ENCODE measurements at places on chromosomes 7 and 10.

DNA sequence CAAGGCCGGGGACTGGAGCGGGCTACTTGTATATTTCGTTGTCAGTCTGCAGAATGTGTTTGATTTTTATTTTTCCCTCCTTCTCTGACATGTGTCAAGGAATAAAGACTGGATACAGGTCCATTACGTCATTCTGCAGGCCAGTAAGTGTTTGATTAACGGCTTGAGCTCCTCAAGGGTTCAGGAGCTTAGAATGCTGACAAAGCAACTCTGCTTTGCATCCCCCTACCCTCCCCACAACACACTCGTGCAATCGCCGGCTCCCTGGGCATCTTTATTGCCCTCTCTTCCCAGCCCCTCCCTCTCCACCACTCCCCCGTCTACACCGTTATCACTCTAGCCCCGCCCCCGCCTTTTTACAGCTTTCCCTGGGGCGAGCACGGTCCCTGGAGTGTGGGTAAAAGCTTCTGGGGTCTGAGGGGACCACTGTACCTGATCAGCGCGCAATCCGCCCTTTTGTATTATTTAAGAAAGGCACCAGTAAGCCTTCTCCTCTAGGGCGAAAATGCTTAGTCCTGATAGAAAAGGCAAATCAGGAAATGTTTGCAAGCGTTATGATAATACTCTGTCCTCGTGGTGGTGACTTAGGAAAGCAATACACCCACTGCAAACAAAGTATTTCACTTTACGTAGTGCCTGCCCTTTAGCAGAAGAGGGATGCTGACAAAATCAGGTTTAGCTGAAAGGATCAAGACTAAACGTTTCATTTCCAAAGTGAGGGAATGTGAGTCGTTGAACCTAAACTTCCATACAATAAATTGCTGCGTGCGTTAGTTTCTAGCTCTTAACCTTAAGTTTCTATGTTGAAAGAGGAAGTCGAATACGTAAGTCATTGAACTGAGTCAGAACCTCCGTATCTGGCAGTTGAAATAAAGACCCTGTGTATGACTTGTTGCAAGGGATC, 1.4 kb upstream of the CREB5 start:
- DNase-seq: no peak

DNA sequence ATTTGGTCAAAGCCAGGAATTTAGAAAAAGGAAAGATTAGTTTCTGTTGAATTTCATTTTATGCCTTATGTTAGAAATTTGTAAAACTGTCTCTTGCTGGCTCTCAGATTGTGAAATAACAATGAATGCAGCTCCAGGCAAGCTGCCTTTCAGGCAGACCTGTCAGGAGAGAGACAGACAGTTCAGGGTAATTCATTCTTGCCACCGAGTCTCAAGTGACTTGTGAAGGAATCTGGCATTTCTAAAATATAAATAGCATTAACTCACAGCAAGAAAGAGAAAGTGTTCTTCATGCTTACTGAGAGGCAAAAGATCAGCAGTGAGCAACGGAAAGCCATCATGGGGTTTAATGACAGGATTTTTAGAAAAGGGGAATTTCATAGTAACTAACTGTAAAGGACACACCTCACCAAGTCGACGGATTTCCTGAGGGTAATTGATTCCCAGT, 442.3 kb upstream of the AKR1E2 start:
- no peak for DNase-seq

DNA sequence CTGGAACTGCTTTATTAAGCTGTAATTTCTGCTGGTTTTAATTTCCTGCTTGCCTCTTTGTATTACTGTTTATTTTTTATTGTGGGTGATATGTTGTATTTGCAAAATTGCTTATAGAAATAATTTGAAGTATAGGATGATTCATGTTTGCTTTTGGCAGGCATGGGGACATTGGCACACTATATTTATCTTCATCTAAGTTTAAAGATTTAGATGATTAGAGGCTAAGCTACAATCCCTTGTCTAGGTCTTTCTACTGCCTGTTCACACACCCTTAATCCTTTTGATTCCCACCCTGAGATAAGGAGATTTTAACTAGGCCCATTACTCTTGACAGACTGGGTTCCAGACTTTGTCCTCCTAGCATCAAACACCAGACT, 182.8 kb upstream of the KAT6B start:
- no peak for DNase-seq

DNA sequence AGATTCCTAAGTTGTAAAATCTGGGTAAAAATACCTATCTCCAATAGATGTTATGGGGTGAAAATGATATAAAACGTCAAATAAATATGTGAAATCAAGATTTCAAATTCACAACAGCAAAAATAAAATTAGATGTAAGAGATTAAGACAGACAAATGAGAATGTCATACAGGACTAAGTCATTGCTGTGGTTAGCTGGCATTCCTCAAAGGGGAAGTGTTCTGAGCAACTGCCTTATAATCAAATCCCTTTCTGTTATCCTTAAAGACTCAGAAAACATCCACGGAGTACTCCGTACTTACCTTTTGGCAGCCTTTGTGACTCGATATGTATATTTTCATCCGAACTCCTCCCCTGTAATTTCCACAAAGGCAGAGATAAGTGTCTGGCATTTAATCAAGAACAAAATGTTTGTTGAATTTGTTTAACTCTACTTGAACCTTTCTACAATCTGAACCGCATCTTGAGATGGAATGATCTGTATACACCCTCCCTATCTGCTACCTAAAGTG, 559.6 kb downstream of the GATA3 start:
- DNase-seq: no peak

GRCh38 chr7:3520206-3520605, 219.2 kb downstream of the SDK1 start:
- DNase-seq: no peak

DNA sequence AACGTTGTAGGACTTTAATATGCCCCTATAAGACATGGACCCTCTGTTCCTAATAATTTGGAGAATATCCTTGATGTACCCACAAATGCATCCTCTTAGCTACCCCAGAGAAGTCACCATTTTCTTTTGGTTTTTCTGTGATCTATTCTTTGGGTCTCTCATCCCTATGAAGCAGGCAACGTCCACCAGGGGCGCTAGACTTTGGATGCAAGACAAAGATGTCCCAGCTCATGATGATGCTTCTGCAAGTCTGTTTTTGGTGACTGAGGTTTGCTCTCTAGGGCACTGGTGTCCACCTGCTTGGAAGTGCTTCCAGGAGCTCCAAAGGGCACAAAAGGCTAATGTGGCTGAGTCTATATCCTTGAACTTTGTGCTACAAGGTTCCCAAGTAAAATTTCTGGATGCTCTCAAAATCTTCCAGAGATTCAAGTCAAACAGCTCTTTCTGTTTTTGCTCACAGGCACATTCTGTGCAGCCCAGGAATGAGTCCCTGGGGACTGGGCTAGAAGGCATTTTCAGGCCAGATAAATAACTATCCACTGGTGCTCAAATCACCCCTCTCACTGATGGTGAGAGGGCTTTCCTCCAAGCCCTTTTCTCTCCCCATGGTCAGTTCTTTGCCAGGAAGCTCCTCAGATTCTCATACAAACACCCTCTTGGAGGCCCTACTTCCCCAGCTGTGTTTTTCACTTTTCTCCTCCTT, 166.4 kb downstream of the C7orf25 start:
- DNase-seq: peak; percentile 3

DNA sequence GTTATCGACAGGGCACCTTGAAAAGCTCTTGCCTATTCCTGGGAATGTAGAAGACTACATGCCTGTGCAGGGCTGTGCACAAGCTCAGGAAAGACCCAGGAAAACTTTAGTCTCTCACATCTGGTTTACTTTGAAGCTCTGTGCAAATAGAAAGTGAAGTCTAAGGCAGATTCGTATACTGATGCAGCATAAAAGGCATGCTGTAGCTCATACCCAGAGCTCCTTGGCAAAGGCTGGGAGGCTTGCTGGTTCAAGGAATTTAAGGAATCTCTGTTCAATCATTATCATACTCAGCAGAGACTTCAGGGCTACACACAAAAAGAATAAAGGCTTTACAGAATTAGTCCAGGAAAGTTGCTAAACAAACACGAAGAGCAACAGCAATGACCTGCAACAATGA, 192.0 kb downstream of the OTUD1 start:
- DNase-seq: no peak

GRCh38 chr10:89452193-89452592, 37.8 kb downstream of the IFIT5 start:
- DNase-seq: no peak

DNA sequence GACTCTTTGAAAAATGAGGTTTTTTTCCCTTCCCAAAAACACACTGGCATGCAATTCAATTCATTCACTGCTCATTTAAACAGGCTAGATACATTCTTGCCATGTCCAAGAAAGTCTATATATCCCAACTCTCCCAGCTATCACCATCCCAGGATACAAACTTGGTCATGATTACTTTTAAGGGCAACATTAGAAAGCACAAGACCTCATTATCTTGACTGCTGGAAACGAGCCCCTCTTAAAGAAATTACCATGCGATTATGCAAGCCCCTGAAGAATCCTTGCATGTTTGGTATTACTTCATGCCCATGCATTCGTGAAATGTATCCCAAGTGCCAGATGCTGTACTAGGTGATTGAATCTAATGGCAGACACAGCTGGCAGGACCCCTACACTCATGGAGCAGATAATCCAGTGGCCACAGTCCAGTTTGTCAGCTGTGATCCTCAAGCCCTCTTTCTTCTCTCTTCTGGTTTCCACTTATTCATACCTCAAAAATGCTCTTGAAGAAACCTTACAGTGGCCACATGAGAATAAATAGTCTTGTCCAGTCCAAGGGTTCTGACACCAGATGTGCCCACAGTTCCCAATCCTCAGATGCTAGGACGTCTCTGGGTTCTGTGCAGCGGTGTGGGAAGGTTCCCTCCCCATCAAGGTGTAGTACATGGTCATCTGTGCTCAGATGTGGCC, 103.7 kb upstream of the HABP2 start:
- DNase-seq: no peak

DNA sequence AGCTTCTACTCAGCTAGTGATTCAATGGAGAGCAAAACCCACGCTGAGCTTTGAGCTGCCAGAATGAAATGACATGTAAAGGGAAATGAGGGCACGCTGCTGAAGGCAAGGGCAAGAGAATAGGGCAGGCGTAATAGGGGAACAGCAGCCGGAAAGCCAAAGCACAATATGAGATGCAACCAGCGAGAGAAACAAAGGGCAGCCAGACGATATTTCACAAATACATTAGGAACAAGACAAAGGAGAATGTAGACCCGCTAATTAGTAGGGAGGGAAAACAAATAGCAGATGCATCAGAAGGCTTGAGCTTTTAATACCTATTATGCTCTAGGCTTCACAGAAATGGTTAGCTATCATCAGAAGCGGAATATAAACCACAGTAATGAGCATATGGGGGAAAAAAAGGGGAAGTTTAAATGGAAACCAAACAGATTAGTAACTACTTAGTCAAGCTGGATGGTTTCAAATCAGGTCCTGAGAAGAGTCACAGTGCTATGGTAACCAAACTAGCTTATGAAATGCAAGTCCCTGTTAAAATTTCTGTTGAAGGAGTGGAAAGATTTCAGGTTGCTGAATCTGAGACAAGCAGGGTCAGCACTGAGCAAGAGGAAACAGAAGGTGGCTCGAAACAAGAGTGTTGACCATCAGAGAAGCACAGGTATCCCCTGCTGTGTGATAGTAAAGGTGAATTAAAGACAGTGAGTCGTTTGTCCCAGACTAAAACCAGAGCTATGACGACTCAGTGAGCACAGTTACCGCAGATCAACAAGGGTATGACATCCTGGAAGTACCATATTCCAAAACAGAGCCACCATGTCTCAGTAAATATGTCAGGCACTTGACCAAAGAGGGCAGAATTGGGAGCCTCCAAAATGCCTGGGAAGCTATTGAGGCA, 496.9 kb upstream of the CELF2 start:
- DNase-seq: no peak

DNA sequence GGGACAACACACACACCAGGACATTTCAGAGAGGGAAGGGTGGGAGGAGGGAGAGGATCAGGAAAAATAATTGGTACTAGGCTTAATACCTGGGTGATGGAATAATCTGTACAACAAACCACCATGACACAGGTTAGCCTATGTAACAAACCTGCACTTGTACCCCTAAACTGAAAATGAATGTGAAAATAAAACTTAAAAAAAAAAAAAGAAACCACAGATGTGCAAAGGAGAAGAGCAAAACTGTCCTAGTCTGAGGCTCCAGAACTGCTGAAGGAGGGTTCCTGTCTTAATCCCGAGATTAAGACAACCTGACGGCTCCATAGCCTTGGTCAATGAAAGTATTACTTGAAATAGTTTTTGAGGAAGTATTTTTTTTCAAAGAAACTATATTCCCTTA, 423.0 kb downstream of the NEBL start:
- DNase-seq: no peak

DNA sequence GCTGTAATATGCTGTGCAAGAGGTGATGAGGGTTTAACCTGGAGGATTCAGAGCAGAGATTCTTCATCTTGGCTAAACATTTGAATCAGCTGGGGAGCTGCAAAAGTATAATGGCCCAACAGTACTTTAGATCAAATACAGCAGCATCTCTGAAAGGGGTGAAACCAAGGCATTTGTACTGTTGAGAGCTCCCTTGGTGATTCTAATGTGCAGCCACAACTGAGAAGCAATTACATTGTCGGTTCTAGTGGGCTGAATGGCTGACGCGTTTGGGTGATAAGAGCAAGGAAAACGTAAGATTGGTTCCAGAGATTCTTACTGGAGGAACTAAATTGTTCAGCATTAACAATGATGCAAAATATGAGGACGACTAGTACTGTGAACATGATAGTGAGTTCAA, 269.7 kb downstream of the AGMO start:
- no peak for DNase-seq

- DNase-seq: no peak
Observed at GRCh38 chr10:83685458-83685857, 453.9 kb upstream of the GHITM start.

DNA sequence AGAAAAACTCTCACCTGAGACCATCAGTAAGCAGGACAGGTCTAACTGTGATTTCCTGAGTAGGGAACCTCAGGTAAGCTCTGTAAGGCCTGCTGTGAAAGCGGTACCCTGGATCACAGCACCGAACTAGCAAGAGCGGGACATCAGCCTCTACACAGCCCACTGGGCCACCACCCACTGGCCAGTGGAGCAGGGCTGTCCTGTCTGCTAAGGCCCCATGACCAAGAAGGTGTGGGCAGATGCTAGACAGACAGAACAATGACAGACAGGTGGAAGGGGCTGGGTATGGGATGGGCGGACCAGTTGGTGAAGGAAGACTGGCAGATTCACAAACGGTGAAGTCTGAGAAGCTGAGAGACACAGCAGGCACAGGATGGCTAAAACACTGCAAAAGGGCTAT, 79.4 kb upstream of the DDC start:
- no peak for DNase-seq

DNA sequence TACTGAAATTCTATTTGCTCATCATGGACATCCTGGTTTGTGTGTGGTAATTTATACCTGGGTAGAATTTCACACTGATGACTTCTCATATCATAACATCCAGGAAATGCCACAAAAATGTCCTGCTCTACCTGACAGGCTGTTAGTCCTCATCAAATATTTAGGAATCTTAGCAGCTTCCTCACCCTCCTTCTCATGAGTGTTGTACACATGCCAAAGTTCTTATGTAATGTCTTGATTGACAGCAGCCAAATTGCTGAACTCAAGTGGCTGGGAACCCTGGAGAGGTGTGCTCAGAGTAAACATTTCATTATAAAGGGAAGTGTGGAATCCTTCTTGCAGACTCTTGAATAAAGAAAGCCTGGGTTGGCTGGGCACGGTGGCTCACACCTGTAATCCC, 8.9 kb downstream of the EEPD1 start:
- DNase-seq: no peak

GRCh38 chr7:44650772-44651171, 44.3 kb downstream of the OGDH start:
- DNase-seq: no peak

- no peak for DNase-seq
Observed at GRCh38 chr7:98341106-98341505, 59.6 kb downstream of the BRI3 start.
